ENCODE measurements at places on chromosomes 5 and 9.

- no peak for DNase-seq
These were observed 731 bp downstream of the PRR16 start for GRCh38 chr5:120464627-120465435.

DNA sequence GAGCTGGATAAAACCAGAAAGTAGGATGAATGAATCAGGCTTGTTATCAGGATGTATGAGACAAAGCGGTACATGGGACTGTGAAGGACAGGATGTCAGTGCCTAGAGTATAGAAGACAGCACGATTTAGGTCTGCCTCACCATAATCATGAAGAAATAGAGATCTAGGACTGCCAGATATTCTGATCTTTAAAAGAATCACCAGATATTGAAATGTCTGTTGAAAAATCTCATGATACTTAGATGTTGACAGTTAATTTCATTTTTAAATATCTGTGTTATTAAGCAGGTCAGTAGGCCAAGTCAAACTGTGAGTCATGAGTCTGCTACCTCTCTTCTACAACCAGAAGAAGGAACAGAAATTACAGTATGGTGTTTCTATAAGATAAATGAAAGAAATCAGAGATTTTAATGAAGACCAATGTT, 65.0 kb downstream of the ST8SIA4 start:
- no peak for DNase-seq

- no peak for DNase-seq
These were observed 543.0 kb downstream of the MAT2B start for GRCh38 chr5:164048359-164048926.

DNA sequence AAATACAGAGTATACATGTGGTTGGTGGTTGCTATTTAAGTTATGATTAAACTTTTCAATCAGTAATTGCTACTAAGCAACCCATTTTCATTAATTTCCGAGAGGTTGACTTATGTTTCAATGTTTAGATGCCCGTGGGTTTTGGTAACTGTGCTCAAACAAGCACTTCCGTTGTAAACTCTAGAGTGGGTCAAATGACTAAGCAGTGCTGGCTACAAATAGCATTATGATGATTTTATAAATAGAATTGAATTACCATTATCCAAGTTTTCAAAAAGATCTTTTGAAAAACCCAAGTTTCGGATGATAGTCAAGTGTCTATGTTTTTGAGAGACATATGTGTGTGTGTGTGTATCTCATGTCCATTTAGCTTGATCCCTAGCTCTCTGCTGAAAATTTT, 2369.4 kb upstream of the ACO1 start:
- no peak for DNase-seq

- peak; percentile 40 for DNase-seq
These were observed 54.8 kb upstream of the CDKN2AIPNL start for GRCh38 chr5:134466241-134467069.

DNA sequence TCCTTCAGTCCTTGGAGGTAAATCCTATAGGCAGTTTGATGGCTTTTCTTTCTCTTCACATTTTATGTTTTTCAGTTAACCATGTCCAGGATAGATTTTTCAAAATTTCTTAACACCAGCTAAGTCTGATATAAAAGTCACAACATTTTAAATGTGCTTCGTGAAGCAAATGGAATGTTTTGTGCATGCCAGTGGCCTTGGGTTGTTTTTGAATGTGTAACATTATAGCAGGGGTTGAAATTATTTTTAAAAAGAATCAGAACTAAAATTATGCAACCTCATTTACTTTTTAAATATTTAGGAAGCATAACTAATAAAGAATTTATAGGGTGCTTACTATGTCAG, 201.1 kb downstream of the ARHGEF28 start:
- DNase-seq = no peak

GRCh38 chr9:79946712-79947111, 374.9 kb downstream of the TLE4 start:
- DNase-seq = no peak

DNA sequence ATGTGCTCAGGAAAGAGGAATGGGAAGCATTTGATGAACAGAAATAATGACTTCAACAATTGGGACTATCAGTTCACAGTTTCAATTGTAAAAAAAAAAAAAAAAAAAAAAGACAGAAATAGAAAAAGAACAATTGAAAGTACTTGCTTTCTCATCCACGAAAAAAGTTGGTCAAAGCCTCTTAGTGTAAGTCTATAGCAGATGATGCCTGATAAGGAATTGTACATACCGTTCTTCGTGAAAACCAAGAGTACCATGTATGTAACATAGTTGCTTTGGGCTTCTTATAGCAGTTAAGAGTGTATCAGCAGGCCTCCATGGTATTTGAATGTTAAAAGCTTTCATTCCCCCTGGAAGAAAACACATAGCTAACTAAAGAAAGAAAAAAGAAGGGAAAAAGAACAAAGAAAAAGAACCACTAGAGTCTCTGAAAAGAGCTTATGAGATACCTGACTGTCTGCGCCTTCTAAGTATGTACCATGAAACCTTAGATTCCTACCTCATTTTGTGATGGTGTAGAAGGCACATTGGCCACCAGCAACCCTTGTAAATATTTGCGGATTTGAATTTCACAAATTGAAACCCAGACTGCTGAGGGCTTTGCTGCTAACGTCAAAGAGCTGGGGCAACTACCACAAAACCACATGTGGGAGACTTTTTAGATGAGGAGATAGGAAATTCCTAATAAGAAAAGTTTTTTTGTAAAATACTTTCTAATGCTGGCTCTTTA, 75.2 kb downstream of the TMC1 start:
- peak; percentile 8 for DNase-seq

Data from CD4-positive, alpha-beta T cell treated with Interleukin-17A for 1 hour (primary cell).